ENCODE measurements at places on chromosomes 2 and 18.

GRCh38 chr2:180938451-180938850, 42.0 kb upstream of the UBE2E3 start:
- peak; percentile 52 for DNase-seq

DNA sequence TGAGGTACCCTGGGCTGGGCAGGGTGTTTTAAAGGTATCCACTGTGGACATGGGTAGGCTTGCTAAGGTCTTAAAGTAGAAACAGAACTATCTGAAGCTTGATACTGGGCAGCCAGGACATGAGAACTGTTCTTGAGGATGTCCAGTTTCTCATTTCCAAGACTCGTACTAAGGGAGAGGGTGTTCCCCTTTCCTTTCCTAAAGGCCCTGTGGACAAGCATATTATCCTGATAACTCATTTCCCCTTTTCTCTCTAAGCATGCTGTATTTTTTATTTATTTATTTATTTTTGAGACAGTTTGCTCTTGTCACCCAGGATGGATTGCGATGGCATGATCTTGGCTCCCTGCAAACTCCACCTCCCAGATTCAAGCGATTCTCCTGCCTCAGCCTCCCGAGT, 273.6 kb downstream of the PRKCE start:
- DNase-seq: no peak

- peak; percentile 6 for DNase-seq
These were observed 1107.2 kb downstream of the DPP10 start for GRCh38 chr2:115549611-115550130.

GRCh38 chr2:211737282-211737681, 801.3 kb downstream of the ERBB4 start:
- peak; percentile 74 for DNase-seq

Measured in bronchial epithelial cell (primary cell).